Mucosa of gallbladder (tissue), 1 donor: ENCODE measurements at places on chromosomes 6 and 20.

DNA sequence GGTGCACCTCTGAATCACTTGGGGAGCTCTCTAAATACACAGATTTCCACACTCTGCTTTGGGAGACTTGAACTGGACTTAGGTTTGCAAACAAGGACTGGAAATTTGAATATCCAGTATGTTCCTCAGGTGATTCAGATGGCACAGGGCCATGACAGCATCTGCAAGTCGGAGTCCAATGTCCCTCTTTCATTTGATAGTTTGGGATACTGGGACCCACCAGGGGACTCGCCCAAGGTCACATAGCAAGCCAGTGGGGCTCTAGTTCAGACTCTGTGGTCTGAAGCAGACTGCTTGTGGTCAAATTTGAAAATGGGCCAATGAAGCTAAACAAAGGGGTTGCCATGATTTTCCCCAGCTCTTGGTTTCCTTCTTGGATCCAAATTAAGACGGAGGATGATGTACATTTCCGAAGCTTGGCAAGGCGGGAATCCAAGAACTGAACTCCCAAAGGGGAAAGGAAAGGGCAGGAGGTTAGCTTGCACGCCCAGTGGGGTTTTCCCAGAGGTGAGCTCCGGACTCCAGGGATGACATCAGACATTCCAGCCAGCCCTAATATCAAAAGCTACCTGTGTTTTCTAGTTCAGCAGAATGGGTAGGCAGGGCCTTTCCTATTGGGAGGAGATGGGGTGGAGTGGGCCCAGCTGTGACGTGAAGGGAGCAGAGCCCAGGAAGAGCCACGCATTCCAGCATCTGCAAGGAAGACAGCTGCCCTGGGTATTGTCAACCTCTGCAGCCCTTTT lies 3.4 kb upstream of the SYS1 start:
- peak; percentile 71 for DNase-seq

DNA sequence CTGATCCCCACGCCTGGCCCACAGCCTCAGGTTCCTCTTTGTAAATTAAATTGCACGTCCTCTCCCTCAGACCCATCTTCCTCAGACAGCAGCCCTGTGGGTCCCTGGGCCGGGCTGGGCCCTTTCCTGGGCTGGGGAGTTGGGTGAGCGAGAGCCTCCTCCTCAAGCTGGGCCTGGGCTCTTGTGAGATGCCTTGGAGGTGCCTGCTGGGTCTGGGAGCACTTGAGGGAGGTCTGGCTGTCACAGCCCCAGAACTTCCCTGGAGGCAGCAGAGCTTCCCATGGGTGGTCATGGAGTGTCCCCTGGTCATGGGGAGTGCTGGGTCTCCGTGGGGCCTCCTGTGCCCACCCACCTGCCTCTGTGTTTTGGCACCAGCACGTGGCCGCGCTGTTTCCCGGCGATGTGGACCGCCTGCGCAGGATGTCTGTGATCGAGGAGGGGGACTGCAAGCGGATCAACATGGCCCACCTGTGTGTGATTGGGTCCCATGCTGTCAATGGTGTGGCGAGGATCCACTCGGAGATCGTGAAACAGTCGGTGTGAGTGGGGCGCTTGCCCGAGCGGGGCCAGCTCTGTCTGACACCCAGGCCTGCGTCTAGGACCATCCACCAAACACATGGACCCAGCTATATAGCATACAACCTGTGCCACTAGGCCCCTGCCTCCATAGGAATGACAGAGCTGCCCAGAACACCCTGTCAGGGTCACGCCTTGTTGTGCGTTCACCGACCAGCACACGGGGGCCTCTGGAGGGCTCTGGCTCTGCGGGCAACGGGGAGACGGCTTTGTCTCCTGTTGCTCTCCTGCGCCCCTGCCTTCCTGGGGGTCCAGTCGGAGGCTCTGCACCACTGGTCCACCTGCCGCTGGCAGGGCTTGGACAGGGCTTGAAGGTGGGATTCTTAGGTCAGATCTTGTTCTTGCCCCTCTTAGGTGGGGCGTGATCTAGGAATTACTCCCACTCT lies 33.0 kb downstream of the PYGB start:
- DNase-seq = no peak

DNA sequence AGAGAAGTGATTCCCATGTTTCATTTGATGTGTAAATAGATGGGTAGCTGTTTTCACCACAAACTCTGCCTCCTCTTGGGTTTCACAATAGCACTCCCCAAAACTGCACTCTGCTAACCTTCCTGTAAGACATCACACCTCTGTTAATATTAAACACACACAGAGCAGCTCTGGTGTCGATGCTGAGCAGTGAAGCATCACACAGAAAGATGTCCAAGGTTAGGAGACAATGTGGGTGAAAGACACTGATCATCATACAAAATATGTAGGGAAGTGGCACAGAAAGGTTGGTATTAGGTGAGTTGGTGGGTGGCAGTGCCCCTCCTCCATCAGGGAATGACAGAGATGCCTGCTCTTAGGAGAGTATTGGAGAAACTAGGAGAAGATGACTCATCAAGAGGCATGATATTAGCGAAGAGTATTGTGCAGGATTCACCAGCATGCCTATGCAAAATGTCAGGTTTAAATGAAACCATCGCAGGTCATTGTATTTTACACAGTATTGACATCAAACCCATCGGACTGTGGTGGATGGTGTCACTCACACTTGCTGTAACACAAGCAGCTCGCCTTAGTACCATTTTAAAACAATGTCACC lies 199.7 kb downstream of the TBXT start:
- DNase-seq = no peak

DNA sequence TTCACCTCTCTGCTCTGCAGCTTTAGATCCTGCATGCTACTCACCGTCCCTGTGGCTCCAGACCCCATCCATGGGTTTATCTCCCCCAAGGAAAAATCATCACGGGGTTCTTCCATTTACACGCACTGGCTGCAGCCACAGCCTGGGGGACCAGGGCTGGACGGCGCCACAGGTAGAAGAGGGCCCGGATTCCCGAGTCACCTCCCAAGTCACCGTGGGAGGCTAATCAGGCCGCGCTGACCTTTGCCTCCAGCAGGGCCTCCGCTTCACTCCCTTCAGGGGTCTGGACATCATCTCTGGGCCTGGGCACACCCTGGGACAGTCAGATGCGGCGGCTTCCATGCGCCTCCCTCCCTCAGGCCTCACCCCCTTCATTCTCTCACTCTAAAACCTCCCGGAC lies 47.8 kb upstream of the ENTPD6 start:
- no peak for DNase-seq

GRCh38 chr20:47724396-47724795 lies 60.9 kb downstream of the SULF2 start:
- no peak for DNase-seq

- DNase-seq = no peak
These were observed 42.8 kb downstream of the APCDD1L start for GRCh38 chr20:58472273-58473018.

DNA sequence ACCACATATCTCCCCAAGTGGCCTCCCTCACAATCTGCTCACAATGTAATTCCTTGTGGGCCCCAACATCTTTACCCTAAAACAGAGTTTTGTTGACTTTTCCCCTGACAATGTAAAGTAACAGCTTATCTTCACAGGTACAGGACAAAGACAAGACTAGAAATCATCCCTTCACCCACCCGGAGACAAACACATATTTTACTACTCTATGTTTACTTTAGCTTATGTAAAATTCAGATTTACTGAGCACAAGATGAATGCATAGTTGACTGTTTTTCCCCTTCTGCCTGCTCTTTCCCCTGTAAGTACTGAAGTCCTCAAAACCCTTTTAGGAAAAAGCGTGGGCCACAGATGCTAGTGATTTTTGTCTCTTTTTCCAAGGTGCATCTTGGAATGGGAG lies 61.0 kb downstream of the RPP21 start:
- DNase-seq = no peak

- DNase-seq = no peak
These were observed 13.0 kb downstream of the ZHX3 start for GRCh38 chr20:41304424-41305079.

DNA sequence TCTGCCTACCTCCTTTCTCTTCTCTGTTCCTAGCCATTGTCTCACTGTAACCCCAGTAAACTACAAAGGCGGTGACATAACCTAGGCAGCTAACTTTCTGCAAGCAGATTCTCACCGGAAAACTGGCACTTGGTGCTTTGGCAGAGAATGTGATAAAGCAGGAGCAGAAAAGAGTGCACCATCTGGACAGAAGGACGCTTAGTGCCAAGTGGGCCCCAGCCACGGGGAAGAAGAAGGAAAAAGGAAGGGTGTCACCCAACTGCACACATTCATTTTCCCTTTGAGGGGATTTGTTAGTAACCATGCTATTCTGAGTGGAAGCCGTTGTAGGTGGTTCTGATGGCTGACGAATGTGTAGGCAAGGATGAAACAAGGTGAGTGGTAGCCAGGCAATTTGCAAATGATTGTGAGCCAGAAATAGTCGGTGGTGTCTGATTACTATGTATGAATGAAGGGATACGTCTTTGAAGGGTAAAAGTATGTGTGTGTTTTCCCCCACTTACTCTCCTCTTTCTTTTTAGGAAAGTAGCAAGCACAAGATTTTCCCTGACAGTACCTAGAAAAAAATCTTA lies 148.3 kb upstream of the STXBP5 start:
- DNase-seq = no peak

DNA sequence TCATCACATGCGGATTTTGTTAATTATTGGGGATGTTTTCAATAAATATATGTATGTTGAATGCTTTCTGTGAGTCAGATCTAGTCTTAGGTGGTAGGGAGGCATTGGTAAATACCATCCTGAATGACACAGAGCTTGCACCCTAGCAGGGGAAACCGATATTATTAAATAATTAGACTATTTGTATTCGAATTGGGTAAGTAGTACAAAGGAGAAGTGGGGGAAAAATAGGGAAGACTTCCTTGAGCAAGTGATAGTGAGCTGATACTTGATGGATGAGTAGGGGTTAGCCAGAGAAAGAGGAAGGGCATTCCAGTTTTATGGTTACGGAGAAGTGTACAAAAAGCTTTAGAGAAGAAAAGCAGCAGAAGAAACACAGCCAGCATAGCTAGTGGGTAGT lies 1.5 kb downstream of the RIOK1 start:
- DNase-seq = no peak

DNA sequence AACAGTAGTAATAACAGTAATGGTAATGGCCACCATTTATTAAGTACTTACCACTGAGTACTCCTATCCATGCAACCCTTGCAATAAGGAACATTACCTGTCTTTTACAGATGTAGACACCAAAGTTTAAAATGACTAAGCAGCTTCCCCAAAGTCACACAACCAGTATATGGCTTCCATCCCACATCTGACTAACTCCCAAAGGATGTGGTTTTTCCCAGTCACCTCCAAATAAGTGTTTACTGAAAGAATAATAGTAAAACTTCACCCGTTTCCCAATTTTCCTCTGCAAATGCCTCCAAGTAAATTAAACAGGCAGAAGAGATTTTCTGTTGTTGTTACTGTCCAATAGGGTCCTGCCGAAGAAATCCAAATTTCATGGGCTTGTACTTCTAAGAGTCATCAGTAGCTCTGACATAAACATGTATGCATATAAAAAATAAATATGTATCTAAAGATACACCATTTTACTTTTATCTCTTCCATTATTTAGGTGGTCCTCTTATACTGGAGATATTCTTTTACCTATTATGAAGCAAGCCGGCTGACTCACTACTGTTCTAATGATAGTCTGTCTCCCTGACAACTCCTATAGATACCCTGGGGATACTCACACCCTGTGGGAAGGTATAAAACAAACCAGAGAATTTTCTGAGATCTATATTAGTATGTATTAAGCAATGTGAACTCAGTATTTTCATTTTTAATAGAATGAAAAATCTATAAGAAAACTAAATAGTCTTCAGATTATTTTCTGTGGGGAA lies 77.9 kb upstream of the ID4 start:
- DNase-seq = no peak

- no peak for DNase-seq
These were observed 292.9 kb upstream of the ZFP64 start for GRCh38 chr20:52484438-52484837.

GRCh38 chr6:93319304-93319703 lies 100.1 kb downstream of the EPHA7 start:
- no peak for DNase-seq

- no peak for DNase-seq
These were observed 4.6 kb upstream of the GJB7 start for GRCh38 chr6:87333591-87334181.

GRCh38 chr6:24721461-24722215 lies 2.7 kb upstream of the C6orf62 start:
- DNase-seq = peak; percentile 88

- DNase-seq = peak; percentile 6
These were observed 102.3 kb downstream of the DLL1 start for GRCh38 chr6:170188571-170189001.
